ENCODE measurements at places on chromosomes 6 and 20. TPM values are rescaled to one million over a fixed set of nuclear protein-coding genes. Genes with fewer than 3 reads are reported as not detected.

DNA sequence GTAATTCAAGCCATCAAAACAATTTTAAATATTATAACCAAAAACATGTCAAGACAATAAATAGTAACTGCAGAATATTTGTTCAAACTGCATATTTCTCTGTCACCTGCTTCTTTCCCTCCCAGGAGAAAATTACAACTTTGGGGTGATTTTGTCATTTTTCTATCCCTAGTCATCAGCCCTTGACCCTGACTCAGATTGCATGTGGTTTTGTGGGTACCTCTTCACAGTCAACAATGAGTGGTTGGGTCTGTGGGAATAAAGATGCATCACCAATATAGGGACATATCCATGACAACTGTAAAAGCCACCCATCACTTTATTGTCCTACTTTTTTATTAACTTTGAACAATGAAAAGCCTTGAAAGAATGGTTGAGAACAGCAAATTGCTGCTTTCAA, 7.3 kb downstream of the COL10A1 start:
- no peak for DNase-seq

DNA sequence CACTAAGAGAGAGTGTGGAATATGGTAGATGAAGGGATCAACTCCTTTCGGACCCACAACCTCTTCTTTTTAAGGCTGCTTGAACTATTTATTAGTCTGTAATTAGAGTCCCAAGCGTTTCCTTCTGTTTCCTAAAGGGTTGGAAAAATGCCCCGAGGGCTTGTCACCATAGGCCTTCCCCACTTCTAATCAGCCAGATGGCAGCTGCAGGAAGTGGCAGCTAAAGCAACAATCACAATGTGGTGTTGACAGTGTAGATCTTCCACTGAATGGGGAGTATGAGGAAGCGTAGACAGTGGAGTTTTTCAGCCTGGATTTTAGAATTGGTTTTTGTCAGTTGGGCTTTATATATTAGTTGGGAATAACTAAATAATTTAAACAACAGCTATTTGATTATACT, 40.6 kb downstream of the SLC35D3 start:
- no peak for DNase-seq

- DNase-seq, result no peak
Observed at GRCh38 chr6:11785415-11785773, 6.8 kb upstream of the ADTRP start.

GRCh38 chr20:50196896-50197295, 6.3 kb downstream of the CEBPB start:
- no peak for DNase-seq

DNA sequence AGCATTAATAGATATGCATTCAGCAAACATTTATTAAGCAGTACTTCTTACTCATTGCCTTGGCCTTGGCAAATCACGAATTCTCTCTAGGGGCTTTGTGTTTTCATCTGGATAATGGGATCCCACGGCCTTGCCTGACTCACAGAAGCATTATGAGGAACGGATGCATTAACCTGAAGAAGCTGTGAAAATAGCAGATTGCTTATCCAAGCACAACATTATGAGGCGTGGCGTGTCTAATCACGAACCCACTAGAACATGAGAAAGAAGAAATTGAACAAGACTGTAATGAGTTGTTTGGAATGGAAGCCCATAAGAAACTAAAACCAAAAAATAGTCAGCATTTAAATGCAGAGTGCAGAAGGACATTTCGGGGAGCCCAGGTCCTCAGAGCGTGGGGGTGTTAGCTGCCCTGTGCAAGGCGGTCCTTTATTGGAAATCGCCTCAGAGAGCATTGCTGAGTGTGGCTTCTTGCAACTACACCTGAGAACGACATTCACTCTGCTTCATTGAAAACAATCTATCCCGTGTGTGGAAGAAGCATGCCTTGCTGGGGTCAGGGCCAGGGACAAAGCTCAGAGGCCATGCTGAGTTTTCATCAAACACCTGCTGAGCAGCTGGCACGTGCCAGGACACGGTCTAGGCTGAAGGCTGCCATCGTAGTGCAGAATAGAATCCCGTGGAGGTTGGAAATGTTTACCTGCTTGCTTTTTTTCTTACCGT, 179.9 kb downstream of the ZDHHC14 start:
- DNase-seq, result peak; percentile 23

DNA sequence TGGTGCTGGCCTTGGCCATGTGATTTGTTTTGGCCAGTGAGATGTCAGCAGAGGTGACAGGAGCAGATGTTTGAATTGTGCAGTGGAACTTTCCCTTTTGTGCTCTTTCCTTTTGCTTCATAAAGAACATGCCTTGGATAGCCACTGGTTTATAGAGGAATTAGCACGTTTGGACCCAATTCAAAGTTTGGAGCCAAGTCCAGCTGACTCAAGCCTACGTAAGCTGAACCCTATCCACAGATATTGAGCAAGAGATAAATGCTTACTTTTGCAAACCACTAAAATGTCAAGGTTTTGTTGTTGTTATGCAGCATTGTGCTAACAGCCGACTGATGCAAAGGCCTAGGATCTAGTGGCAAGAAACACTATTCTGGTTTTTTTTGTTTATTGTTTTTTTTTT, 230.9 kb upstream of the CITED2 start:
- no peak for DNase-seq

GRCh38 chr6:89027756-89028155, 52.8 kb upstream of the PNRC1 start:
- DNase-seq, result no peak

- DNase-seq, result no peak
Observed at GRCh38 chr6:114939630-114940029, 596.8 kb upstream of the HS3ST5 start.

DNA sequence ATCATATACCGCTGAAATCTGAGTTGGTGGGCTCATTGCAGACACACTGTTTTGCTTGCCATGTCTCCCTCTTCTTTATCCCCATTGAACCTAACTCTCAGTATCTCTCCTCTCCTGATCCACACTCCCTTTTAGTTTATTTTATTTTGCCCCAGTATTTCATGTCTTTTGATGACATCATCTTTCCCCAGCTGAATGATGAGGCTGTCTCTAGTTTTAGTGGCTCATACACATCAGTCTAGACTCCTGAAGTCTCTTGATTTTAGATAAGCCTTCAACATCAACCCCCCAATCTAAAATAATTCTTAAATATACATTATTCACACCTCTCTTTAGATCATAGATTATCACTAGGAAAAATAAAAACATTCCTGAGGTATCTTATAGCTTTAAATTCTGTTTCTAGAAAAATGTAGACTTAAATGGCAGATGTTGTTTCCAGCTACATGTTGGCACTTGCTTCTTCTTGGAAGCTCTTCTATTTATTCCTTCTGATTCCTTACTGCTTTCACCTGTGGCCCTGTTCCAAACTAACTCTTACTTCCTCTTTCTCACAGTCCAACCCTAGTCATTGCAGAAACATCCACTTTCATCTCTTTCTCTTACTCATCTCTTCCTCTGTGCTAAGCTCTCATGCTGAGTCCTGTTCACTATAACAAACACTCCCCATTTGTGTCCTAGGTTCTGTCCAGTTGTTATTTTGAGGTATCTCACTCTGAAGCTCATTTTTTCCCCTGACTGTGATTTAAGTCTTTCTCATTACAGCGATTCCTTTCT, 191.9 kb upstream of the SLC35B3 start:
- DNase-seq, result no peak

DNA sequence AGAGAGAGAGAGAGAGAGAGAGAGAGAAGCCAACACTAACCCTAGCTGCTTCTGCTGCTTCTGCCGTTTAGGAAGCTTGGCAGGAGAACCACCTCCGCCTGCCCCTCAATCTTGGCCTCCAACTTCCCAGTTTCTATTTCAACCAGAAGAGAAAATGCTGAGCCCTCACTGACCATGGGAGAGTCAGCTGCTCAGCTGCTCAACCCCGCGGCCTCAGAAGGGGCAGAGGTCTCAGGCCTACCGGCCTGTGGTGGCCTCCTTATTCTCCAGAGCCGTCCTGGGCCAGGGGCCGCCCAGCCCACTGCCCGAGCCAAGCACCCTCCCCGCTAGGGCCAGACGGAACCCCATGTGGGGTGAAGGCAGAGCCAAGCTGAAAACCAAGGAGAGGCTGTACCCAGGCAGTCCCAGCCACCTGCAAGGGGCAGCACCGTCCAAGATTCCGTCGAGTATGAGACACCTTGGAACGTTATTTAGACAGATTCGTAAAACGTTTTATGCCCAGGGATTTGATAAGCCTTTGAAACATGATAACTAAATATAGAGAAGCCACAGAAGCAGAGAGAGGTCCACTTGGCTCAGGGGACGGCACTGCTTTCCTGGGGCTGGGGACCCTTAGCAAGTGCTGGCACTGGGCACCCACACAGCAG, 116.6 kb downstream of the DLL1 start:
- DNase-seq, result no peak

DNA sequence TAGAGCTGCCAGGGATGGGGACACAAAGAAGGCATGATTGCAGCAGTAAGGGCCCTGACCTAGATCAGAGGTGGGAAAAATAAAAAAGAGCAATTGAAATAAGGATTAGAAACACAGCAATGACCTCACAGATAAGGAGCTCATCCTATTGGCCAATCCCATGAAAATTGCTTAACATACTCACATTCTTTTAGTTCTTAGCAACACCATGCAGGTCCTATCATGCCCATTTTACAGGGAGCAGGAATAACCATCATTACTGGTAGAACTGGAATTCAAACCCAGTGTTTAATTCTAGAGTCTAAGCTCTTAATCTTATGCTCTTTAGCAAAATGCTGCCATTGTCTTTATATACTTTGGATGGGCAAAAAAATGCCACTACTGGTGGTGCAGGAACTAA, 267.7 kb downstream of the RNF144B start:
- DNase-seq, result no peak

DNA sequence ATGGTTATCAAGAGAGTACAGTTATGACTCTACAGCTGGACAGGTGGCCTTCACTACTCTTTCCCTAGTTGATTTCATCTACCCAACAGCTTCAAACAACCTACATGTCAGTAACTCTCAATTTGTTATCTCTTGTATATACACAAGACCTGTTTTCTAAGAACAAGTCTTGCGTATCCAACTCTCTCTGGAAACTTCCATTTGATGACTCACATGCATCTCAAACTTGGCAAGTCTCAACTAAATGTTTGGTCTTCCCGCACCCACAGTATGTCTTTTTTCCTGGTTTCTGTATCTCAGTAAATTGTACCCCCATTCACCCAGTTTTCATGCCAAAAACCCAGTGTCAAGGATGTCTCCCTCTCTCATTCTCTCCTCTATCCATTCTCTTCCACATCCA, 97.7 kb downstream of the BTBD9 start:
- DNase-seq, result no peak

DEFB132 gene
- not detected for total RNA-seq

C4B gene
- 3.7 TPM for total RNA-seq

FGD2 gene
- total RNA-seq, result 45.7 TPM

DYNLT2 gene
- total RNA-seq, result 7.5 TPM

OPN5 gene
- total RNA-seq, result not detected

BPIFB4 gene
- not detected for total RNA-seq

MTCH1 gene
- total RNA-seq, result 72.5 TPM

CRISP2 gene
- total RNA-seq, result not detected

ZCCHC3 gene
- total RNA-seq, result 34.8 TPM

ENTPD6 gene
- total RNA-seq, result 4.2 TPM

JAG1 gene
- 1.7 TPM for total RNA-seq

BTN2A1 gene
- total RNA-seq, result 23.5 TPM

TPD52L1 gene
- total RNA-seq, result not detected

NPEPL1 gene
- total RNA-seq, result 11.5 TPM

VTA1 gene
- total RNA-seq, result 49.0 TPM

ATP9A gene
- total RNA-seq, result 0.70 TPM

PARD6B gene
- total RNA-seq, result 6.1 TPM
